ENCODE measurements at places on chromosomes 16 and 17.

DNA sequence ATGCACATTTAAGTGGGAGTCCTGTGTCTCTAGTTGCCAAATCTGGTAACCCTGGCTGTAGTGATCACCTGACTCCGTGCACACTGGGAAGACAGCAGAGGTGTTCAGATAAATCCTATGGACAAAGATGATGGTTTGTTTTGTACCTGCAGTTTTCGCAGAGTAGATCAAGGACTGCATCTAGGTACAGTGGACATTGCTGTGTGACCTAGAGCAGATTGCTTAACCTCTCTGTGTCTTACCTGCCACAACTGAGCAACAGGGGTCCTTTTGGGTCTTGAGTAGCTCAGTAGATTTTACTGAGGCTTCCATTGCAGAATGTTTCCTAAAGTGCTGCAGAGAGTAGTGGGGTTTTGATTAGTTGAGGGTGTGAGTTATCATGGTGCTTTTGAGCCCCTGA lies 160.8 kb downstream of the SHISA9 start:
- DNase-seq = no peak

GRCh38 chr17:27817731-27818130 lies 17.4 kb upstream of the NOS2 start:
- peak; percentile 42 for DNase-seq

DNA sequence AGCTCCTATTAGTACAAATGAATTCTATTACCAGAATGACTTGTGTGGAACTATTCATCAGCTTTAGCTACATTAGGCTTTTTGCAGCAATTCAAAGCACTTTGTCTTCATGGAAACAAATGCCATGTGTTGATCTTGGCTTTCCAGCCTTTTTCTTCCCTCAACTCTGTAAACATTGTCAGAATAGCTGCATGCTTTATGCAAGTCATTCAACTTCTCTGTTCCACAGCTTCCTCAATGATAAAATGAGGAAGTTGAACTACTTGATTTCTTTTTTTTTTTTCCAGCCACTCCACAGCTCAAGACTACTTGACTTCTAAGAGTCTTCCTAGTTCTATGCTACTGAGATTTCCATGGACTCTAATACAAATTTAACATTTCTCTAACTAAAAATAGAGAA lies 41.1 kb downstream of the KIAA0753 start:
- DNase-seq = no peak

DNA sequence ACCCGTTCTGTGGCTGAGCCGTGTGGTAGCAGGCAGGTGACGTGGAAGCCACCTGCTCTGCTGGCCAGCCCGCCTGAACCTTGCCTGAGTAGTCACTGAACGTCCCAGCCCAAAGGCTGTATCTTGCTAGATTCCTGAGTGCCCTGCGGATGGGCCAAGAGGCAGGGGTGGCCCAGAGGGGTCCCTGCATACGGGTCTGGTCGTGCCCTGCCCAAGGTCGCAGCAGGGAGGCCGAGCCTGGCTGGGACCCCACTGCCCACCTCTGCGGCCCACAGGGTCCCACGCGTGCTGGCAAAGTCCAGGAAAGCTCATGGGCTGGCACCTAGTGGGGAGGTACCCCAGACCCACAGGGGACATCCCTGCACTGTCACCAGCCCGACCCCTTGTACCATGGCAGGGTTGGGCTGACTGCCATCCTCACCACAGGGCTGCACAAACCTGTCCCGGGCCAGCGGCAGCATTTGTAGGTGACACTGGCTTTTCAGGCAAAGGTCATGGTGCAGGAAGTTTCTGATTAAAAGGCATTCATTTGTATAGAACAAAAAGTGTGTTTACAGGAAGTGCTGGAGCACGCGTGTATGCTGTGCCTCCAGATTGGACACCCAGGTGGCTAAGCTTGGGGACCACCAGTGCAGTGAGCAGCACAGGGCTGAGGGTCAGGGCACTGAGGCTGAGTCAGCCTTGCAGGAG lies 45.1 kb upstream of the ZC3H18 start:
- no peak for DNase-seq

- DNase-seq = no peak
Measured at GRCh38 chr16:84881702-84882521, 62.1 kb downstream of the CRISPLD2 start.

- DNase-seq = peak; percentile 0
Measured at GRCh38 chr16:60107437-60107836, 1373.3 kb upstream of the GOT2 start.

DNA sequence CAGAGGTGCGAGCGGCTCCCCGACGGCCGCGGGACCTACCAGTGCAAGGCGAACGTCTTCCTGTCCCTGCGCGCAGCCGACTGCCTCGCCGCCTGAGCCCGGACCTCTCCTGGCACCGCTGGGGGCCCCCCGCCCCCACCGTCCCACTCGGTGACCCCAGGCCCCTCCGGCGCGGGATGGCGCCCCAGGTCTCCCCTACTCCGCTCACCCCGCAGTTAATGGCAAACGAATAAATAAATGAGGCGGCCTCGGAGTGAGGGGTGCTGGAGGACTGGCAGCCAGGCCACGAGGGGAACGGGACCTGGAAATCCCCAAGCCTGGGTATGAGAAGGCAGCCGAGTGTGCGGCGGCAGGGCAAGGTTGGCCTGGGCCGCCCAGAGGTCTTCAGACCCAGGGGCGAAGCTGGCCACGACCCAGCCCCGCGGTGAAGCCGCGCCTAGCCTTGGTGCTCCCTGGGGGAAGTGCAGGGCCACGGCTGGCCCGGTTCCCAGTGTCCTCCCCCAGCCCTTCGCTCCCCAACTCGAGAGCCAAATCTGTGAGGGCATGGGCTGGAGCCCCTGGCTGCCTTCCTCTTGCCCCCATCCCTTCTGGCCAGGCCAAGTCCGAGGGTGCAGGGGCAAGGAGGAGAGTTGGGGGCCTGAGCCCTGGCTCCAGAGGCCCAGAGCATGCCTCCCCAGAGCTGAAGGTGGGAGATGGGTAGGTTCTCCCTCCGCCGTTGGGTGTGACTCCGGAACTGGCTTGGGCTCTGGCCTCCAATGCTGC lies 796 bp downstream of the NPB start:
- DNase-seq = no peak

DNA sequence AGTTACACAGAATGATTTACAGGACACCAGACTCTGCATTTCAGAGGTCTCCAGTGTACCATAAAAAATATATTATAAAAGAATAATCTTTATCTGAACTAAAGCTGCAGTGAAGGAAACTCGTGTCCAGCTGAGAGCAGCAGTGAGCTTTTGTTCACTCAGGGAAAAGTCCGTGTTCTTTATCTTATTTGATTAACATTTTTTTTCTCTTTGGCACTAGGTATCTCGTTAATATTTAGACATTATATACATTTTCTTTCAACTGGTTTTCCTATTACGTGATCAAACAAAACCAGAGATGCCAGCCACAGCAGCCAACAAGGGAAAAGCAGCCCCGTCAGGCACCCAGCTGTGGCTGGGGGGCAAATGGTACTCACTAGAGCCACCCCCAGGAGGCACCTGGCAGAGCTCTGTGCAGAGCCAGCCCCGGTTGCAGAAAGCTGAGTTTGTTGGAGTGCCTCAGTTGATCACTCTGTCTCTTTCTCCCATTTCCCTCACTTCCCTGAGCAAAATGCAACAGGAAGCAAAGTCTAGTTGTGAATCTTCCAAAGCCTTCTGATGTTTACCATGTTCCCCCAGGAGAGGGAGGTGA lies 1.1 kb upstream of the HS3ST4 start:
- no peak for DNase-seq

All from cardiac muscle cell (in vitro differentiated cells and primary cell).